Effector CD8-positive, alpha-beta T cell (primary cell): ENCODE measurements at places on chromosomes 5 and 9.

DNA sequence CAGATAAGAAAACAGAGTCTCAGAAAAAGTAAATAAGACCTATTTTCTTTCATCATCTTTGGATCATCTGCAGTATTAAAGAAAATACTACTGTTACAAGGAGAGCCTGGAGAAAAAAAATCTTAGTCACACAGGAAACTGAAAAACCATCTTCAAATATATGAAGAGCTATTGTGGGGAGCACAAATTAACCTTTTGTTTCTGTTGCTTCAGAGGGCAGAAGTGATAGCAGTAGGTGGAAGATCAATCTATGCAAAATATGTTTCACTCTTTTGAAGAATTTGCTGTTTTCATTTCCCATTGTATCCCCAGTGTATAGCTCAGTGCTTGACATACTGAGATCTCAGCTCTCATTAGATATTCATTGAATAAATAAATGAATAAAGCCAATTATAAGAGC lies 13.1 kb upstream of the CEMIP2 start:
- DNase-seq: no peak

DNA sequence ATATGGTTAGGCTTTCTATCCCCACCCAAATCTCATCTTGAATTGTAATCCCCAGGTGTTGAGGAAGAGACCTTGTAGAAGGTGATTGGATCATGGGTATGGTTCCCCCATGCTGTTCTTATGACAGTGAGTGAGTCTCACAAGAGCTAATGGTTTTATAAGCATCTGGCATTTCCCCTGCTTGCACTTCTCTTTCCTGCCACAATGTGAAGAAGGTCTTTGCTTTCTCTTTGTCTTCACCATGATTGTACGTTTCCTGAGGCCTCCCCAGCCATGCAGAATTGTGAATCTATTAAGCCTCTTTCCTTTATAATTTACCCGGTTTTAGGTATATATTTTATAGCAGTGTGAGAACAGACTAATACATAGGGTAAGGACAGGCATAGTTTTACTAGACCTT lies 334.5 kb downstream of the TLR4 start:
- no peak for DNase-seq

DNA sequence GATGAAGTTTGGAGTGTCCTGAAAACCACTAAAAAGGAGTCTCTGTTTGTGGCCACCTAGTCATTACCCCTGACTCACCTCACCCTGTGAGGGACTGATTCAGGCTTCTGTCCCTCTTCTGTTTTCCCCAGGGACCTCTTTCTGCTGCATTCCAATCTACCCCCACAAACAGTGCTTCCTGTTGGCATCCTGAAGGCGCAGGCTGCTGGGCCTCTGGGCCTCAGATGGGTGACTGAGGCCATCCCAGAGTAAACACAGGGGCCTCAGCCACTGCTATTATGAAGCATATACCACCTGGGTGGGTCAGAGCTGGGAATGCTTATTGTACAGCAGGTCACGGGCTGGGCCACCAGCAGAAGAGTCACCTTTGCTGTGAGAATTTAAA lies 20.0 kb downstream of the MORN5 start:
- no peak for DNase-seq

- no peak for DNase-seq
Measured at GRCh38 chr9:112012026-112012902, 115.7 kb downstream of the UGCG start.

DNA sequence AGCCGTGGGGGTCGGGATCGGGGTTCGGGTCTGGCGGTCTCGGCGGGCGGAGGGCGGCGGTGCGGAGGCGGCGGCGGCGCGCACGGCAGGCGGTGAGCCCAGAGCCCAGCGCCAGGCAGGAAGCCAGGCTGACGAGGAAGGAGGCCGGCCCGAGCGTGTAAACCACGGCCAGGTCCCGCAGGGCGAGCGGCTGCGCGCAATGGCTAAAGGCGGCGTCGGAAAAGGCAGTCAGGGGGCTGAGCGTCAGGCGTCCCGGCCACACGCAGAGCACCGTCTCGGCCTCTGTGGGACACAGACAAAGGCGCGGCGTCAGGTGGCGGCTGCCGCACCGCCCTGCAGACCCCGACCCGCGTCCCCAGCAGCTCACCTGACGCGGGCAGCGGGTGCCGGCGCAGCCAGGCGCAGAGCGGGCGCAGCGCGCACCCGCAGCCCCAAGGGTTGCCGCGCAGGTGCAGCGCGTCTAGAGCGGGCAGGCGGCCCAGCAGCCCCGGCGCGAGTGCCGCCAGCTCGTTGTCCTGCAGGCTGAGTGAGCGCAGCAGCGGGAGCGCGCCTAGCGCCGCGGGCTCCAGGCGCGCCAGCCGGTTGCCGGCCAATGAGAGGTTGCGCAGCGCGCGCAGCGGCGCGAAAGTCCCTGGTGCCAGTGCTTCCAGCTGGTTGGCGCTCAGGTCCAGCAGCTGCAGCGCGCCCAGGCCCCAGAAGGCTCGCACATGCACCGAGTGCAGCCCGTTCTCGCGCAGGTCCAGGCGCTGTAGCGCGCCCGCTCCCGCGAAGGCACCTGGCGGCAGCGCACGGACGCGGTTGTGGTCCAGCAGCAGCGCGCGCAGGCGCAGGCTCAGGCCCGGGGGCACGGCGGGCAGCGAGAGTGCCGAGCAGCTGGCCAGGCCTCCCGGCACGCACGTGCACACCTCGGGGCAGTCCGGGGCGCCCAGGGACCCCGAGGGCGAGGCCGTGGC lies 671 bp downstream of the LRRC26 start:
- DNase-seq: no peak

GRCh38 chr9:135286961-135287360 lies 192.6 kb upstream of the PPP1R26 start:
- no peak for DNase-seq

GRCh38 chr9:113636165-113636564 lies 172.6 kb downstream of the RGS3 start:
- DNase-seq: no peak

DNA sequence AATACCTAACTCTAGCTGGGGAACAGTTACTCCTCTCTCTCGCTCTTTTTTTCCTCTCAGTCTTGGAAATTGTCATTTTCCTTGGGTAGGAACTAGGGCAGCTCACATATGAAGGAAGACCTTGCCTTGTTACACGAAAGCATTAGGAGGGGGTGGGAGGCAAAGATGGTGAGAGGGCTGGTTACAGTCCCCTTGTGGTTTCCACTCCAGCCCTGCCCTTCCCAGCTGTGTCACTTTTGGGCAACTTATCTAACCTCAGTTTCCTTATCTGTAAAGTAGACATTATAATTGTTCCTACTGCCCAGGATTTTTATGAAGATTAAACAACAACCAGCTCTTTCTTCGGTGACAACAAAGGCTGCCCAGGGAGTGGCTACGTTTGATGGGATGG lies 196.2 kb upstream of the CLINT1 start:
- DNase-seq: no peak

- no peak for DNase-seq
Measured at GRCh38 chr5:151901611-151902010, 23.0 kb downstream of the GLRA1 start.

GRCh38 chr9:36946653-36947052 lies 87.4 kb downstream of the PAX5 start:
- no peak for DNase-seq

- DNase-seq: no peak
Measured at GRCh38 chr9:91391412-91391811, 29.7 kb upstream of the AUH start.

GRCh38 chr5:145068721-145069120 lies 766.4 kb downstream of the PRELID2 start:
- DNase-seq: no peak

GRCh38 chr5:137516251-137516797 lies 17.2 kb upstream of the SPOCK1 start:
- no peak for DNase-seq

DNA sequence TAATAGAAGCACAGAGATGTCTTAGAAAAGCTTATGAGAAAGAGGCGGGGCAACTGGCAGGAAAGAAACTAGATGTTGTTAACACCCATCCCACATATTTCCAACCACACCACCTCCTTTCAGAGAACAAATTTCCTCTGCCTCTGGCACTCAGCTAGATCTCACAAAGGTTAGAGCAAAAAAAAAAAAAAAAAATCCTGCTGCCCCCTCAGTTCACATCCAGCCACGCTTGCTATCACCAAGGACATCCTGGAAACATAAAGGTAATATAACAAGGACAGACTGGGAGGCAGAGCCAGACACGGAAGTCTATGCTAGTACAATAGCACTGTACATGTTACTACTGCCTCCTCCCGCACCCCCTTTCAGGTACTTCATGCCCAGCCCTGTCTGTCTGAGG lies 238.0 kb upstream of the PTGER4 start:
- DNase-seq: no peak

DNA sequence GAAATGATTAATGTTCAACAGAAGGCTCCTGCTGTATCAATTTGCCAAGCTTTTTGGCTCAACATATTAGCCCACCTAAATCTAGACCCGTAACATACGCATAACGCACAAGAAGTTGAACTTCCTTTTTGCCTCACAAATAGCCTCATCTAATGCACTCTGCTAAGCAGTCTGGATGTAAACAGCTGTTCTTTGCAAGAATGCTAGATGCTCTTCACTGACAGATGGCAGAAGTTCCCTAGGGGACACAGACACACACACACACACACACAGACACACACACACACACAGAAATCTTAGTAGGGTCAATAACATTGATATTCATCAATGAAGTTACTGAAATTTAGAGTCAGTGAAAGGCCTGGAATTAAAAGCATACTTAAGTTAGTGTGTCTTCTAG lies 13.2 kb upstream of the PCA3 start:
- DNase-seq: no peak

GRCh38 chr5:3490957-3491507 lies 104.6 kb upstream of the IRX1 start:
- no peak for DNase-seq

DNA sequence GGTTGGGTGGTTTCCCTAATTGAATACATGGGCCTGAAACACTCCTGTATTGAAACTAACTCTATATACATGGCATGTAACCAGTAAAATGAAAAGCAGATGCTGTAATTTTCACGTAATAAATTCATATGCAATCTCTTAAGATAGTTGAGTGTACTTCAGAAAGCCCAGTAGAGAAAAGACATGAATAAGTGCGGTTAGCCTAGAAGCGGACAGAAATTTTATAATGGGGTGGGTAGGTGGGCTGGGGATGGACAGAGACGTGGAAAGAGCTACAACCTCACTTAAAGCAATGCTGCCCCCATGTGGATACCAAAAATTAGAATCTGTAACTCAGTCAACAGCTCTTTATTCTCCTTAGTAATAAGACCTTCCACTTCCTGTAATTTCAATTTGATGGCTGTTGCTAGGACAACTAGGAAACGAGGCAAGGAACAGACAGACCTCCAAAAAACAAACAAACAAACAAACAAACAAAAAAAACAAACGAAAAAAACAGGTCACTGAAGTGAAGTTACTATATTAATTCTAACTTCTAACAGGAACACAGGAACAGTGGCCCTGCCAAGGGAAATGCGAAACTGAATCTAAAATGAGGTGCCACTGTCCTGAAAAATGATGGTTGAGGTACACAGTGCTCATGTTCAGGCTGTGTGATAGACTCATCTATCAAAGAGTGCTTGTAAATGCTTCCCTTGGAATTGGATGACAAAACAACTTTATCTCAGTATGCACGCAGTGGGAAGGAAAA lies 103.4 kb upstream of the GNA14 start:
- no peak for DNase-seq

DNA sequence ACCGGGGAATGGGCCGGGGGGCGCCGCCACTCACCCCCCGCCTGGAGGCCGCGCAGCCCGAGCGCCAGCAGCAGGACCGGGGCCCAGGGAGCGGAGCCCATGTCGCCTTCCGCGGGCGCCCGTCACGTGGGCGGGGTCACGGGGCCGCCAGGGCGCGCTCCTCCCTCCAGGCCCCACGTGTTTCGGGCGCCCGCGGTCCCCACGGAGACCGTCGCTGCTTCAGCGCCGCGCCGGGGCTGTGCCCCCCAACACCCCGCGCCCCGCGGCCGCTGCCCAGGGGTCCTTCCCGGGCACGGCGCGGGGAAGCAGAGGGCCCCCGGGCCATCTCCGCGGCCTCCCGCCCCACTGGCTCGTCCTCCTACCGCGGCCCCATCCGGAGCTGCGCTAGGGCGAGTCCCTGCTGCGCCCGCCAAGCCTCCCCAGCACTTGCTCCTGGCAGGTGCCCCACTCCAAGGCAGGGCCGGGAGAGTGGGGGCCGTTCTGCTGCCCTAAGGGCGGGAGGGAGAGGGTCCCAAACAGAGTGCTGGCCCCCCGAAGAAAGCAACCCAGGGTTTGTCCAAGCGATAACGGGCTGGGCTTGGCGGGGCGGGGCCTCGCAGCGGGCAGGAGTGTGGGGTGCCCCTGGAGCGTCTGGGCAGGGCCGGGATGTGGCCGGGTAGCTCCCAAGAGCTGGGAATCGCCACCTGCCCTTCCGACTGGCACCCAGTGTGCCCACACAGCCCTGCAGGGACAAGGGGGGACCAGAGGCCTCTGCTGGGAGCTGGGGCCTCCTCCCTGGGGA lies at the start of gene DPP7:
Gene DPP7, minus strand, starts transcription at position 121 of the 781 bp plus-strand sequence. Its CDS starts 20 bp downstream, at position 101.
- DNase-seq: peak; percentile 66

GRCh38 chr5:16450163-16450562 lies 15.4 kb downstream of the ZNF622 start:
- no peak for DNase-seq

DNA sequence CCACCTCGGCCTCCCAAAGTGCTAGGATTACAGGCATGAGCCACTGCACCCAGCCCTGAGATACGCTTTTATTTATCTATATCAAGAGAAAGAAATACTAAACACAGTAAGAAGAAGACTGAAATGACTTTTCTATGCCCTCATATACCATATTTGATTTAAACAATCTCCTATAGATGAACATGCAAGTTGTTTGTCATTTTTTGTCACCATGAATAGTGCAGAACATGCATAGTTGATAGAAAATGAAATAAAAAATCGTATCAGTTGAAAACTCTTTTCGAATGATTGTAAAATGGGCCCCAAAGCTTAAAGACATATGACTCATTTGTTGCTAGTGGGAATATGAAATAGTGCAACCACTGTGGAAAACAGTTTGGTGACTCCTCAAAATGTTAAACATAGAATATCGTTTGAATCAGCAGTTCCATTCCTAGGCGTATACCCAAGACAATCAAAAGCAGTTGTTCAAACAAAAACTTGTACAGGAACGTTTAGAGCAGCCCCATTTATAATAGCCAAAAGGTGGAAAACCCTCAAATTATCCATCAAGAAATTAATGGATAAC lies 61.4 kb upstream of the ANKH start:
- no peak for DNase-seq

DNA sequence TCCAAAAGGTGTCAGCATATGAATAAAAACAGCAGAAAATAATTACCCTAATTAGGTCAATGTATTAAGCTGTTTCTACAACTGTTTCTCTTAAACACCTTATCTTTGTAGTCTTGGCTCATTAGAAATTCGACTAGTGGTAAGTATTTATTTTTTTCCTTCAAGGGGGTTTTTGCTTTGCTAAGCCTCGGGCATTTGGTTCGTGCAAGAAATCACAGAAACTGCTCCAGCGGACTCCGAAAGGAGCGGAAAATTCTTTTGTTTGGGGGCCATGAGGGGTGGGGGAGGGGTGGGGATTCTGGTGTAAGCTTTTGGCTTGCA lies 757 bp downstream of the ZBED3 start:
- peak; percentile 6 for DNase-seq

DNA sequence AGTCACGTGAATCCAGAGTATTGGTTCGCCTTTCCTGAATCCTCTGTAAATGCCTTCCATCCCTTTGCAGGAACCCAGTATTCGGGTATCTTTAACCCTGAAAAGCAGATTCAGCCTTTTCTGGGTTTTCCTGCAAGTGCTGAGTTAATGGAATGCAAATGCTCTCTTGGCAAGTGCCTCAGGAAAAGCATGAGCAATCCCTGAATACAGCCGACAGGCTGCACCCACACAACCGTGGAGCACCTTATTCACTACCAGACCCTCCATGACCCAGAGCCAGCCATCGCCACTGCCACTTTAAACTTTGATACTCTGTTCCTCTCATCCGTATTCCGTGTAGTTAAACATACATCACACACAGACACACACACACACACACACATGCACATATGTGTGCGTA lies 54.4 kb downstream of the ZNF622 start:
- DNase-seq: no peak
